Activated naive CD4-positive, alpha-beta T cell treated with Interleukin-2 at 50 U/mL for 16 hours (primary cell): ENCODE measurements at places on chromosomes 13 and 19.

DNA sequence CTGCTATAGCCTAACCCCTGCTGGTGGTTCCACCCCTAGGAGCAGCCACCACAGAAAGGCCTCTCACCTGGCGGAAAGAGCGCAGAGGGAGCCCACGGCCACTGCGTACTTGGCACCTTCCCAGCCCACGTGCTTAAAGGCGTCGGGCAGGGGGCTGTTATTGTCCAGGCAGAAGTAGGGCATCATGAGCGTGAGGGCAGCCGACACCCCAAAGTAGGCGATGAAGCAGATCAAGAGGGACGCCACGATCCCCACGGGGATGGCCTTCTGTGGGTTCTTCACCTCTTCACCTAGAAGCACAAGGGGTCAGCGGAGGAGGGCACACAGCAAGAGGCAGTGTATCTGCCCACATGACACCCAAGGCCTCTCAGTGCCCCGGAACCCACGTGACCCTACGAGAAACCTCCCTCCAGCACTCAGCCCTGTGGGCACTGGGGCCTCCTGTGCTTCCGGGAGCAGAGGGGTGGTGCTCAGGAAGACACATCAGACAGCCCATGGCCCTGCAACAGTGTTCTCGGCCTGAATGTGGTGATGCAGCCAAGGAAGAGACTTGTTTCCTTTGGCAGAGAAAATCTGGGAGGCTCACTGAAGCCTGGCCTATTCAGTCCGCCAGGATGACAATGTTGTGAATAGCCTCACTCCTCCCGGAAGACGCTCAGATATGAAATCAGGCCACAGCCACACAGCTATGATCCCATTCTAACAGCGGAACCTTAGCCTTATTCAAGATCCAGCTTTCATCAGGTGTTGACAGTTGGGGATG, 72.1 kb downstream of the SLC7A1 start:
- no peak for DNase-seq

GRCh38 chr13:44120849-44121755, 241.4 kb downstream of the LACC1 start:
- DNase-seq: no peak

GRCh38 chr13:47503475-47503874, 497.6 kb downstream of the SUCLA2 start:
- DNase-seq: no peak

DNA sequence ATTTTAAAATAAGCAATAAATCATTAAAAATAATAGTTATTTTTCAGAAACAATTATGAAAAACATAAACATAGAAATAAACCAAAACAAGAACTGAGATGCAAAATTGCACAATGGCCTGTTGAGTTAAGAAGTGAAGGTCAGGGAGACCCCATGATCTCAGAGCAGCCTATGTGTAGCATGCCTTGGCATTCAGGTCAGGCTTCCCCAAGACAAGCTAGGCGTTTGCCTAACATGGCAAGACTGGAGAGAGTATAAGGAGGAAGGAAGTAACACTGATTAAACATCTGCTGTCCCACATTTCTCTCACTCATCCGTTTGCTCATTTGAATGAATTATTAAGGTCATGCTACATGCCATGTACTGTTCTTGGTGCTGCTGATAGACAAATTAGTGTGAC, 291.8 kb downstream of the TSHZ3 start:
- no peak for DNase-seq

GRCh38 chr13:78020861-78021260, 102.2 kb upstream of the EDNRB start:
- no peak for DNase-seq

DNA sequence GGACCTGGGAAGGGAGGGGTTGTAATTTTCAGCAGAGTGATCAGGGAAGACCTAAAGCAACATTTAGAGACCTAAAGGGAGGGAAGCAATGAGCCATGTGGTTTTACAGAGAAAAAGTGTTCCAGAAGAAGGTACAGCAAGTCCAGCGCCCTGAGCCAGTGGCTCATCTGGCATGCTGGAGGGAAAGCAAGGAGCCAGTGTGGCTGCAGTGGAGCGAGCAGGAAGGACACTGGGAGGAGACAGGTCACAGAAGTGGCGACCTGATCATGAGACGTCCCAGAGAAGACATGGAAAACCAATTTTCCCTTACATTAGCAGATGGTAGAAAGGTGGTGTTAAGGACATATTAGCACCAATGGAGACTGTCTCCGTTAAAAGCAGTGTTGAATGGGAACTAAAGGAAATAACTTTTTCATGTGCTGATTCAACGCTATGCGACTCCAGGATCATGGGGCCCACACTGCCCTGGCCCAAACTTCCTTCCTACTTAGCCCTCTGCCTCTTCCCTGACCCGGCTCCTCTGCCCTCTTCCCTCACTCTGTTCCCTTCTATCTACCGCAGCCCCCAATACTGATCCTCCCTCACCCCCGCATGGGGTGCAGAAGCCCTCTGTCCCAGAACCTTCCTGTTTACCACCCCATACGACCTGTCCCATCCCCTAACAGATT, 5.4 kb downstream of the C19orf47 start:
- DNase-seq: no peak

- no peak for DNase-seq
These were observed 12.0 kb downstream of the ETFB start for GRCh38 chr19:51354103-51354741.

- no peak for DNase-seq
These were observed 1.2 kb downstream of the NR2C2AP start for GRCh38 chr19:19201697-19202630.
